ENCODE measurements at places on chromosomes 11 and 22.

- no peak for DNase-seq
These were observed 114.0 kb downstream of the SIK3 start for GRCh38 chr11:116984186-116984585.

DNA sequence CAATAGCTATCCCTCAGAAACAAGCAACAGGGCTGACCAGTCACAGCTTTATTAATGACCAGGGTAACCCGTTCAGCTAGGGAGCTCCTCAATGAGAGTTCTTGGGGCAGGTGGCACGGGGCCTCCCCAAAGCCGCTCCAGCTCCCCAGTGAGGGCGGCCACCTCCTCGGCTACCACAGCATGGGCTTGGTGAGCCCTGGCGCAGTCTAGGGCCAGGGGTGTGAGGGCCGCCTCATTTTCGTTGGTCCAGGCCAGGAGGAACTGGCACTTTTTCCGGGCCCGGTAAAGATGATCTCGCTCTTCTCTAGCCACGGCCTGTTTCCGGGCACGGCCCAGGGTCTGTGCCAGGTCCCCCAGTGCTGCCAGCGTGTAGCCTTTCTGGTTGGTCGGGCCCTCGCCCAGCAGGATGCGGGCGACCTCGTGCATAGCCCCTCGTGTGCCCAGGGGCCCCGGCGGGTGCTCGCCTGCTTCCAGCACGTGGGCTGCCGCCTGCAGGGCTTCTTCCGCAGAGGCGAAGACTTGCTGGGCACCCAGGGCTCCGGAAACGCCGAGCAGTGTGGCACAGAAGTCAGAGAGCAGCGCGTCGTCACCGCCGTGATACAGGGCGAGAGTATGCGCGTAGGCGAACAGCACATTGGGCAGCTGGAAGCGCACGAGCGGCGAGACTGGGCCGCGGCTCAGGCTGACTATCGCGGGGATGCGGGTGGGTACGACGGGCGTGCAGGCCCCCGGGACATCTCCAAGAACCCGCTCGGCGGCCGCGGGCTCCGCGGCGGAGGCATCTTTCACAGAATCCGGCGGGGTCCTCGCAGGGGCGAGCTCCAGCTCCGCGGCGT is 913 bp downstream of the ZNHIT2 start:
- DNase-seq = peak; percentile 62

- DNase-seq = no peak
These were observed 12.0 kb downstream of the STIM1 start for GRCh38 chr11:3867209-3868091.

DNA sequence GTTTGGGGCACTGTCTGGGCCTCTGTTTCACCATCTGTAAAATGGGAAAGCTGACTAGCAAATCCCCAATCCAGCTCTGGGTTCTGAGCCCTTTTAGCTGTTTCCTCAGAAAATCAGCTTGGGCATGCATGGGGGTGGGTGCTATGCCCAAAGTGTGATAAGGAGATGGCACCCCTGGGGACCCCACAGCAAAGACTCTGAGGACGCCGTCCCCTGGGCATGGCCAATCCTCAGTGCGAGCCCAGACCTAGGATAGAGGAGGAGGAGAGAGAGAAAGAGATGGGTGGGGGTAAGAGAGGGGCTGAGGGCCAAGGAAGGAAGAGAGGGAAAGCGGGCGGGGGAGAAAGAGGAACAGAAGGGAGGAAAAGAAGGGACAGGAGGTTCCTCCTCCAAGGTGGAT is 31.8 kb downstream of the TPBGL start:
- DNase-seq = no peak

- no peak for DNase-seq
These were observed 23.8 kb downstream of the CAPRIN1 start for GRCh38 chr11:34075178-34075820.

DNA sequence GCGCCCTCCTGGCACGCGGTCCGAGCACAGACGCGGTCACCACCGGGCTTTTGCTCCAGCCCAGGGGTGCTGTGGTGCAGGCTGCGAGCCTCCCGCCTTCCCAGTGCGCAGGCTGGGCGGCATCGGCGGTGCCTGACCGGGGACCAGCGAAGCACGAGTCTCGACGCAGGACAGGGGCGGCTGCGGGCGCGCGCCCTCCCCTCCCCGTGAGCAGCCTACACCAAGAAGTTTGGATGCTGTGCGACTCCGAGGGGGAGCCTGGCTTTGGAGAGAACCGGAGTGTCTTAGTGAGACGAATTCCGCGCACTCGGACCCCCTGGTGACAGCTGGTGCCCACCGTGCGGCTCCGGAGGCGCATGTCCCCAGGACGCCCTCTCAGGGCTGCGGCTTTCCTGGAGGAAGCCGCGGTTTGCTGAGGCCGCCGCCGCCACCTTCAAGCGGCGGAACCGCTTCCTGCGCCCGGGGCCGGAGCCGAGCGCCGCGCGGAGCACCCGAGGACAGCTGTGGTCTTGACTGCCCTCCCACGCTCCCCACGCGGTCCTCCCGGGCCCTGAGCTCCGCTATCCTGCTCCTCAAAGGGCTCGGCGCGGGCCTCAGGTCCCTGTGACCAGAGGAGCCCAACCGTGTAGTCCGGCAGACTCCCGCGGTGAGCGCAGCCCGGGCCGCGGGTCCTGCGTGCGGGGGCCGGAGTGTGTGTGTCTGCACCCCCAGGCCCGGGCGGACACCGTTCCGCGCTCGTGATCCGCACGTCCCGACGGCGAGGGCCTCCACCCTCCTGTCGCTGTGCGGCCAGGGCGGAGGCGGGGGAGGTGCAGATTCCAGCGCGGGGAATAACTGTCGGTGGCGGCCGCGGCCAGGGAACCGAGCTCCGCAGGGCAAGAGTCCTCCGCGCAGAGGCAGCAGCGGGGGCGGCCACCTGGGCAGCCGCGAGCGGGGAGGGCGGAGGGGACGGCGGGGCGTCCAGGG is 1.7 kb downstream of the FGF3 start:
- no peak for DNase-seq

- no peak for DNase-seq
These were observed 11.2 kb upstream of the NAV2 start for GRCh38 chr11:19701421-19701820.

GRCh38 chr11:92131289-92131865 is 93.2 kb upstream of the FAT3 start:
- no peak for DNase-seq

DNA sequence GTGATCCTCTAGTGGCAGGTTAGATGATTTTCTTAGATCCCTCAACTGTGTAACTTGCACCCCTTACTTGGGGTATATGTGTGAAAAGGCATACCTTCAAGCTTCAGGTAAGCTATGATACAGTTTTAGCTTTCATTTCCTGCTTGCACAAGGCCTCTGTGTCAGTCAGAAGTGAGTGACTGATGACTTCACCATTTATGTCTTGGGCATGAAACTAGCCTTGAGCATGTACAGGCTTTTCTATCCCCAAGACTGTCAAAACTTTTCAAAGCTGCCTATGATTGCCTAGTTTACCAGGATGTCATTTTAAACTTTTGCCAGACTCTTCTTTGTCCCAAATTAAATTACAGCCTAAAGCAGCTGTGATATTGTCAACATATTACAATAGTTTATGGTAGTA is 286.1 kb upstream of the CNTN5 start:
- DNase-seq = no peak

- no peak for DNase-seq
These were observed 5.5 kb upstream of the CXCR5 start for GRCh38 chr11:118878163-118878563.

DNA sequence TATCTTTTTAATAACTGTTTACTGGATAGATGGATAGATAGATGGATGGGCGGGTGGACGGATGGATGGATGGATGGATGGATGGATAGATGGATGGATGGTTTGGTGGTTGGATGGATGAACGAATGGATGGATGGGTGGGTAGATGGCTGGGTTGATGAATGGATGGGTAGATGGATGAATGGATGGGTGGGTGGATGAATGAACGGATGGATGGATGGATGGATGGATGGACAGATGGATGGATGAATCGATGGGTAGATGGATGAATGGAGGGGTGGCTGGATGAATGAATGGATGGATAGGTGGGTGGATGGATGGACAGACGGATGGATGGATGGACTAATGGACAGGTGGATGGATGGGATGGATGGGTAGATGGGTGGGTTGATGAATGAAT is 13.8 kb upstream of the SLC22A12 start:
- no peak for DNase-seq

DNA sequence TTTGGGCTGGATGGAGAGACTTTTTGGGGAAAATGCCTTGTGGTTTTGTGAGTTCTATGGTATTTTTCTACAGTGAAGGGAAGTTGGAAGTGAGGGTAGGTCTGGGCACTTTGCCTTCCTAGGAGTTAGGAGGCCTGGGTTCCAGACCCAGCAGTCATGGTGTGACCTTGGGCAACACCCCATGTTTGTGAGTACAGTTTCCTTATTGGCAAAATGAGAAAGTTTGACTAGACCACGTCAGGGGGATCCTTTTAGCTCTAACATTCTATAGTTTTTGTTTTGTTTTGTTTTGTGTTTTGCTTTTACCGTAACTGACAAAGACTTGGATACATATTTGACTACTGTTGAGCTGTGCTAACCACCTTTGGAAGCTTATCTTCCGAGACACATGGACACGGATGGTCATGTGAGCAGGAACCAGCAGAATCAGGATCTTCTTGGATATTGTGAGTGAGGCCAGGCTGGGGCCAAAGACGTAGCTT is 109.0 kb downstream of the PKNOX2 start:
- DNase-seq = no peak

GRCh38 chr11:20980736-20981135 is 311.4 kb downstream of the NELL1 start:
- DNase-seq = no peak

GRCh38 chr22:43398246-43398645 is 13.6 kb upstream of the MPPED1 start:
- DNase-seq = no peak

- no peak for DNase-seq
These were observed 42.0 kb downstream of the SGSM3 start for GRCh38 chr22:40412441-40412840.

GRCh38 chr22:24994070-24994763 is 41.7 kb downstream of the KIAA1671 start:
- DNase-seq = peak; percentile 43

DNA sequence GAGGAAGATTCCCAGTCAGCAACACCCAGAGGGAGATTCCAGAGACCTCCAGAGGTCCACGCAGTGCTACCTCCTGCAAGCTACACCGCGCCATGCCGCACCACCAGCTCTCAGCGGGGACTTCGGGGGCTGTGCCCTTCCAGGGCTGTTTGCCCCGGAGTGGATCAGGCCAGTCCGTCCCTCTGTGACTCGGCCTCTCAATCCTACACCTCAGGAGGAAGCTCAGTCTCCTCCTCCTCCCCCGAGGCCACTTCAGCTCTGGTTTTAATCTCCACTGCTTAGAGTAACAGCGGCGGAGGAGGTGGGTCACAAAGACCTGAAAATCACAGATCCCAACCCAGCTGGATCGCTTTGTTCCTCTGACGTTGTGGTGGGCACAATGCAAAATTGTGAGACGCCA is 68.6 kb downstream of the PHF21B start:
- DNase-seq = no peak

GRCh38 chr22:28094771-28095170 is 175.7 kb upstream of the PITPNB start:
- no peak for DNase-seq

GRCh38 chr11:67117672-67118180 is 1.3 kb upstream of the KDM2A start:
- DNase-seq = no peak

DNA sequence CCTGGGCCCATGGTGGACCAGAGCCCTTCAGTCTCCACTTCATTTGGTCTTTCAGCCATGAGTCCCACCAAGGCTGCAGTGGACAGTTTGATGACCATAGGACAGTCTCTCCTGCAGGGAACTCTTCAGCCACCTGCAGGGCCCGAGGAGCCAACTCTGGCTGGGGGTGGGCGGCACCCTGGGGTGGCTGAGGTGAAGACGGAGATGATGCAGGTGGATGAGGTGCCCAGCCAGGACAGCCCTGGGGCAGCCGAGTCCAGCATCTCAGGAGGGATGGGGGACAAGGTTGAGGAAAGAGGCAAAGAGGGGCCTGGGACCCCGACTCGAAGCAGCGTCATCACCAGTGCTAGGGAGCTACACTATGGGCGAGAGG is 4.3 kb downstream of the ZBTB16 start:
- no peak for DNase-seq

DNA sequence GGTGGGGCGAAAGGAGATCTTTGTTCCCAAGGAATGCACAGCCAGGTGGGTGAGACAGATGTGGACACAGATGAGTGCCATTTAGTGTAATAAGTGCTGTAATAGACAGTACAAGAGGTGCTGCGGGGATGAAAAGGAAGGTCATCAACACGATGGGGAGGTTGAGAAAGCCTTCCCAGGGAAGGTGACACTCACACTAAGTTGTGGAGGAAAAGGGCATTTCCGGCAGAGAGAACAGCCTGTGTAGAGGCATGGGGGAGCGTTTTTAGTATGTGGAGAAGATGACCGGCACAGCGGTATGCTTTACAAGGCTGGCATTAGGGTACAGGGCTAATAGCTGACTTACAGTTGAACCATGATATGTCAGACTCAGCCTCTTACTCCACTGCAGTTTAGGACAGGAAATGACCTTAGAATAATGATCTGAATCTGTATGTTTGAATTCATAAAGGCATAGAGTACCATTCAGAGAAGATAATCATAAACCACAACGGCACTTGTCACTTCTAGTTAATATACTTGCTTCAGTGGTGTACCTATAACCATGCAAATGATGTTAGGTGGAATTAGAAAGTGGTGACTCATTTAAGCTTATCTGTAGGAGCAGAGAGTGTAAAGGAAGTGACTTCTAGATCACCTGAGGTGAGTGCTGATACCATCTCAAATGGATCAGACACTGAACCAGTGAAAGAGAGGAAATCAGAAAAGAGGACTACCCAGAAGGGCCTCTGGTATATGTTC is 60.6 kb downstream of the FAM83F start:
- DNase-seq = no peak

GRCh38 chr11:126394036-126394435 is 38.5 kb downstream of the ST3GAL4 start:
- no peak for DNase-seq

DNA sequence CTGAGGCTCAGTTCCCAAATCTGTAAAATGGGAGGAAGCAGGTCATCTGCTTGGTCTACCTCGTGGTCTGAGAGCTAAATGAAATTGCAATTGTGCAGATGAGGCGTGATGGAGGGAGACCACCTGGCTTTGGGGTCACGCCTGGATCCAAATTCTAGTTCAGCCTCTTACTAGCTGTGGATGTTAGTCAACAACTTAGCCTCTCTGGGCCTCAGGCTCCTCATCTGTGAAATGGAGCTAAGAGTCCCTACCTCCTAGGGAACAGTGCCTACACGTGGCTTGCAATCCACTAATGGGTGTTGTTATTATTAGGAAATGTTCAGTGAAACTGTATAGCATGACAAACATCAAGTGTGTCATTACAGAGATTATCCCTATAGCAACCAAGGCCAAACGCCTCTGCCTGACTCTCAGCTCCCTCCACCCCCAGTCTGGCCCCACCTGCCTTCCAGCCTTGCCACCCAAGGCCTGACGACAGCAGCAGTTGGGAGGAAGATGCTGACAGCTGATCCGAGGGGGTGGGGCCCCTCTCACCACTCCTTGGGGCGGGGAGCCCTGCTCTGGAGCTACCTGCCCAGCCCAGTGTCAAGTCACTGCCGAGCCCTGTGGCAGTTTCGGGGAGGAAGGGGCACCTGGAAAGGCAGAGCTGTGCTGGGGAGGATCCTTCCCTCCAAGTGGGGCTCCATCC is 1.7 kb upstream of the RHOD start:
- DNase-seq = no peak

- no peak for DNase-seq
These were observed 10.0 kb downstream of the NCAM1 start for GRCh38 chr11:112971195-112971594.

- no peak for DNase-seq
These were observed 1.1 kb downstream of the SHANK2 start for GRCh38 chr11:71251151-71251721.
